Stimulated activated CD8-positive, alpha-beta memory T cell treated with anti-CD3 and anti-CD28 coated beads, Interleukin-4, amount 100 ng/mL, for 4 hours (primary cell): ENCODE measurements at places on chromosomes 12 and 14.

- no peak for DNase-seq
Observed at GRCh38 chr14:78450669-78451318, 280.6 kb downstream of the NRXN3 start.

GRCh38 chr12:50627491-50627890 is 122.7 kb downstream of the DIP2B start:
- DNase-seq: no peak

DNA sequence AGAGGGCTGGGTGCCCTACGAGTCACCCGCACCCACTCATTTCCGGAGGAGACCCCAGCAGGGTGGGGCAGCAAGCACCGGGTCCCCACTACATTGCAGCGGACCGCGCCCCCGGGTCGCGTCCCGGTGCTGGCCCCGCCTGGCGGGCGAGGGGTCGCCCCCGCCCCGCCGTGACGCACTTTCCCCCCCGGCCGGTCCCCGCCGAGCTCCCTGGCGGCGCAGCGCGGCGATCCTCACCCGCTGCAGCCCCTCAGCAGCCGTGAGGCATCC is 106.1 kb downstream of the PRICKLE1 start:
- no peak for DNase-seq

GRCh38 chr12:39435531-39435930 is 7.4 kb downstream of the KIF21A start:
- no peak for DNase-seq

GRCh38 chr12:87967871-87968270 is 61.3 kb downstream of the C12orf50 start:
- DNase-seq: no peak

GRCh38 chr14:54654605-54655004 is 87.7 kb downstream of the SAMD4A start:
- no peak for DNase-seq

DNA sequence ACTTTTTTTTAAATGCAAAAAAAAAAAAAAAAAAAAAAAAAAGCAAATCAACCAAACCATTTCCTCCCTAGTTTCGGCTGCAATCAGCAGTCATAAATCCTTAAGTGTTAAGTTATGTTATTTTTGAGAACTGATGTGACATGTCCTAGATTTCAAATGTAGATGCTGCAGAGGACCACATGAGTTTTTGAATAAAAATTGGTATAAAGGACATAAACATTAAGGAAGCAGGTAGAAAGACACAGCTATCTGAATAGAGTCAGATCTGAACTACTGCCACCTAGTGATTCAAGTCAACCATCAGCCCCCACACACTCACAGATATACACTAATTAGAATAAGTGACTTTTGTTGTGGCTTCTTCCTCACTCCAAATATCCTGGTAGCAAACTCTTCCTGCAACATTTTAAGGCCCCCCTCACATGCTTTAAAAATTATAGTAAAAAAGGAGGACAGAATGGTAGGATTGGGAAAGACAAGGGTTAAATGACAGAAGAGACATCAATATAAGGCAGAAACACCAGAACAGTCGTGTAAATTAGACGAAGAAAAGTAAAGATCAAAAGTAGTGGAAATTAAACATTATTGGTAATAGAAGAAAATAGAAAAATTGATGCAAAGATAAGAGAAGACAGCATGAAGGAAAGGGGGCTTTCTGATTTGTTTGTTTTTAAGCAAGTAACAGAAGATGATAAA is 394.5 kb upstream of the ATP2B1 start:
- no peak for DNase-seq

- DNase-seq: no peak
Observed at GRCh38 chr12:75549989-75550388, 38.6 kb upstream of the KRR1 start.

DNA sequence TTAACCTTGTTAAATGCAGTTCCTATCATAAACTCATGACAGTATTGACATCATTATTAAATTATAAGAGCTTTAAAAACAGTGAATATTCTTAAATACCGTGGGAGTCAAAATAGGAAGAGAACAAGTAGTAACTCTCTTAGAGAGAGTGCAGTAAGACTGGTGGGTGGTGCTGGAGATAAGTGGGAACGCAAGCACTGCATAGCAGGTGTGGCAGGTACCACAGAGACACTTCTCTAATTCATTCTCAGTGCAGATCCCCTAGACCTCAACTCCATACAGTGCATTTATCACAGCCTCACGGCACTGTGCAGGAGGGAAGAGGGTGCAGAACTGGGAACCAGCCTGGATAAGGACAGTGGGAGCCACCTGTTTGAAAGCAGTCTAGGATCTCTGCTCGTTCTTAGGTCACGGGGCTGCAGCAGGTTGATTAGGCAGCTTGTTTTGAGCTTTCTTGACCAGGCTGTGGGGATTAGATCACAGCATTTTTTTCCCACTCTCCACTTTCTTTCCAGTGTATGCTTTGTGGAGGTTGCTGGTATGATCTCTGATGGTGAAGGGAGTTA is 165.6 kb downstream of the PRKCH start:
- DNase-seq: no peak

DNA sequence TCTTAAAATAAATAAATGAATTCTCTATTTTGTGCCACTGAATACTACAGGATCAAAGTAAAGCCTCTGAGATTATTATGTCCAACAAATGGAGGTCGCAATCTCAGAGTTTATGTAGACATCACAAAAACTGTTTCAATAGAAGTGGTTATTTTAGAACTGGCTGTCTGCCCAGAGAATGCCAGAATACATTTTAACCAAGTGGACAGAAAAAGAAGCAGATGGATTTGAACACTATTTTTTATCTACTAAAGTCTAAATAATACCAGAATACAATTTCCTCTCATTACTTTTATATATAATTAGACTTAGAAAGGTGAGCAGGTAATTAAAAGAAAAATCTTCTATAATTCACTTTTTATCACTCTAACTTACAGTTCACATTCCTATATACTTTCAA is 118.3 kb downstream of the MED13L start:
- DNase-seq: no peak

DNA sequence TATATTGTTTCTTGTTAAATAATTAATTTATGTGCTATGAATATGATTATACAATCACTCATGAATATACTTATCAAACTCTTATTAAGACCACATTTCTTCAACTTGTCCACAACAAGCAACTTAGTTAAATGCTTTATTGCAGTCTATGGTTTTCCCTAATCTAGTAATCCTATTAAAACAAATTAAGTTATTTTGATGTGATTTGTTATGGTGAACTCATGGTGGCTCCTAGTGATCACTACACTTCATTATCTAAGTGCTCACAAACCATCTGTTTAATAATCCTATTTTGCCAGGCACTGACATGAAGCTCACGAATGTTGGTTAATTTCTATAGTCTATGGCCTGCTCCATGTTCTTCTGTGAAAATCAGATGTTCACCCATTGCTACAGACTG is 42.9 kb downstream of the INSM2 start:
- DNase-seq: no peak

- no peak for DNase-seq
Observed at GRCh38 chr12:24560831-24561271, 388.1 kb downstream of the BCAT1 start.

GRCh38 chr12:65787056-65787865 is 37.0 kb upstream of the HMGA2 start:
- DNase-seq: no peak

DNA sequence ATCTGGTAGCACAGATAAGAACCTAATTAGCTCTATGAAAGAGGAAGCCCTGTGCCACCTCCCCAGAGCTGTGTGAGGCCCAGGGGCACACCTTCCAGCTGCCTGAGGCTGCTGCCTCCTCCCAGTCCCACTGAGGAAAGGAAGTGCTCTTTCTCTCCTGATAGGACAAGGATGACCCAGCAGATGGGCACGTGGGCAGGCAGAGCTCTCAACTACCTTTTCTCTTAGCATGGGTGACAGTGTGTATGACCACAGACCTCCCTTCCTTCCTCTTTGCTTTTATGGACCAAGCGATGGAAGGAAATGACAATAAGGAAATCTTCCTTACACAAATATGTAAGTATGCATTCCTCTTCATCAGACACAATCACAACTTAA is 127.6 kb upstream of the AMIGO2 start:
- no peak for DNase-seq

DNA sequence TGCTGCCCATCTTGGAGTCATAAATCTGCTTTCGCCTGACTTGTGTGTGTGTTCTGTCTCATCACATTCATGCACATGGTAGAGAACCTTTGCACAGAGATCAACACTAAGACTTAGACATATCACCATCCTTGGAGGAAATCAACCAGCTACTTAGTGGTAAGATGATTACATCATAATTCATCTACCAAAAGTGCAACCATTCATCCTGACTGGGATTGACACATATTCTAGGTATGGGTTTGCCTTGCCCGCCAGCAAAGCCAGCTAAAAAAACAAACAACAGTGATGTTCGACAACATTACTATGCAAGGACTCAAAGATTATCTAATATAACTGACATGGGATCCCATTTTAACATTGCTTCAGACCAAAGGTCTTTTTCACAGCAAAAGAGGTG is 228.7 kb downstream of the NUAK1 start:
- no peak for DNase-seq
